ENCODE measurements at places on chromosomes 16 and 17. TPM values are rescaled to one million over a fixed set of nuclear protein-coding genes. Genes with fewer than 3 reads are reported as not detected.
A peak's percentile ranks its signal among the peaks of the same experiment; 100 is the strongest.

- no peaks in the 10 kb centered on the region for H3K4me1 ChIP-seq
- no peaks in the 10 kb centered on the region for H3K36me3 ChIP-seq
- no peaks in the 10 kb centered on the region for H3K27me3 ChIP-seq
- no peak overlapping the region for H3K27ac ChIP-seq
- H3K4me3 ChIP-seq = no peak overlapping the region
Measured at GRCh38 chr16:68037841-68038597, 14.9 kb downstream of the DUS2 start.

GRCh38 chr17:16440901-16441629 is 25.7 kb downstream of the TRPV2 start:
- peaks cover 29% of the 10 kb centered on the region for H3K4me1 ChIP-seq
- peak overlapping the region; percentile 99 for H3K4me3 ChIP-seq
- peak; percentile 61 for DNase-seq
- H3K27me3 ChIP-seq = no peaks in the 10 kb centered on the region
- H3K36me3 ChIP-seq = peaks cover 39% of the 10 kb centered on the region

DNA sequence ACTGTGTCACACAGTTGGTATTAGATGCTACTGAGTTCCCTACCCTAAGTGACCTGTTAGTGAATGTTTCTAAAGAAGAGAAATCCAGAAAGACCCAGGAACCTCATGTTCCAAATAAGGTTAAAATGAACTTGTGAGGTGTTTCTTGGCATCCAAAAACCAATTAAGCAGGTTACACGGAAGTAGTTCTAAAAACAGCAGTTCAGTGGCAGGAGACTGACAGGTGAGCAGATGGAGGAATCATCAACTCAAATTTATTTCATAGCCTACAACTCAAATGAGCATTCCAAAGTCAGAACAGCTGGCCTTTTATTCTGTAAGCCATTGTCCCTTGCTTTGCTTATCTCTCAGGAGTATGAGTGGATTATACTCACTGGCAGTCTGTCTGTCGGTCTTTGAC is 188.3 kb downstream of the IRX3 start:
- H3K27ac ChIP-seq = no peak overlapping the region
- H3K36me3 ChIP-seq = no peaks in the 10 kb centered on the region
- H3K4me1 ChIP-seq = no peaks in the 10 kb centered on the region
- no peak overlapping the region for H3K4me3 ChIP-seq
- H3K27me3 ChIP-seq = no peaks in the 10 kb centered on the region

- H3K4me3 ChIP-seq = no peak overlapping the region
- no peak overlapping the region for H3K27ac ChIP-seq
- peak; percentile 81 for DNase-seq
Measured at GRCh38 chr16:1105888-1106620, 10.0 kb upstream of the C1QTNF8 start.

GRCh38 chr17:50882851-50883250 is 16.7 kb upstream of the TOB1 start:
- no peaks in the 10 kb centered on the region for H3K36me3 ChIP-seq
- peaks cover 6% of the 10 kb centered on the region for H3K4me1 ChIP-seq
- no peak overlapping the region for H3K27ac ChIP-seq

The KCNH6 gene
- total RNA-seq = not detected

The CYB5B gene
- total RNA-seq = 60.8 TPM

- H3K4me1 ChIP-seq = peaks cover 6% of the 10 kb centered on the region
- no peaks in the 10 kb centered on the region for H3K36me3 ChIP-seq
- H3K4me3 ChIP-seq = no peak overlapping the region
Measured at GRCh38 chr16:72836181-72836580, 211.7 kb downstream of the ZFHX3 start.

DNA sequence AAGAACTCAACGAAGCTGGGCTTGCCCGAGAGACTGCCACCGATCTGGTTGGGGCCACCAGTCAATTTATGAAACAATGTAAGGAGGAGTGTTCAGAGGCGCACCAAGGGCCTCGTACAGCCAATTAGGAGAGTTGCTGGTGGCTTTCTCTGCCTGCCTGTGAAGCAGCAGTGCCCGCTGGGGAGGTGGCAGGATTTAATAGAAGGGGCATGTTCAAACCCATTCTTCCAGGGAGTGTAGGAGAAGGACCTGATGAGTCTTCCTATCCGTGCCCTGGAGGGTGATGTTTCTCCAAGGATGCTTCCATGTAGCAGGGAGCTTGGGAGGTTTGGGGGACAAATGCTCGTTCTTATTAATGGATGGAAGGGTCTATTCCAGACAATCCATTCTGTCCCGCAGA is 178.4 kb downstream of the CCDC182 start:
- no peaks in the 10 kb centered on the region for H3K27me3 ChIP-seq
- DNase-seq = no peak
- H3K4me3 ChIP-seq = no peak overlapping the region
